Left colon (tissue), 2 donors: ENCODE measurements at places on chromosomes 16 and 17. TPM values are rescaled to one million over a fixed set of nuclear protein-coding genes. Genes with fewer than 3 reads are reported as not detected.
A peak's percentile ranks its signal among the peaks of the same experiment; 100 is the strongest.

The SOX15 gene
- 0.84 TPM for total RNA-seq

- peak; percentile 87 for DNase-seq
Observed at GRCh38 chr16:75244844-75245758, 6.3 kb downstream of the BCAR1 start.

DNA sequence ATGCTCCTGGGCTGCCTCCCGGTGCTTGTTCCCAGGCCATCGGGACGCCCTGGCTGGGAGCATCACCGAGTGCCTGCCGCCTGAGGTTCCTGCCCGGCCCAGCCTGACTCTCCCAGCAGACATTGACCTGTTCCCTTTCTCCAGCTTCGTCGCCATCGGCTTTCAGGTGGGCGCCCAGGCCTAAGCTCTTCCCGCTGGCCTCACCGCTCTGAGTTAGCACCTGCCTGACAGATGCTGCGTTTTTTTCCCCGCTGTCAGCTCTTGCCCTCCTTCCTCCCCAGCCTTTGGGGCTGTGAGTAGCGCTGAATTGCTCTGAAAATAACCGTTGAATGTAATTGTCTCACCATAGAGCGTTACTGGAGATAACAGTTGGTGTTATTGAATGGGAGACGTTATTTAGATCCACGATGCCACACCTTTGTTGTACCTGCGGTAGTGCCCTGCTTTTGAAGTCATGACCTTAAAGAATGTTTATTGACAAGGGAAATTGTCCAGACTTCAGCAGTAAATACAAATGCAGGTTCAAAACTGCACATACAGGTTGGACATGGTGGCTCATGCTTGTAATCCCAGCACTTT lies 21.3 kb upstream of the SMIM5 start:
- DNase-seq: peak; percentile 46

DNA sequence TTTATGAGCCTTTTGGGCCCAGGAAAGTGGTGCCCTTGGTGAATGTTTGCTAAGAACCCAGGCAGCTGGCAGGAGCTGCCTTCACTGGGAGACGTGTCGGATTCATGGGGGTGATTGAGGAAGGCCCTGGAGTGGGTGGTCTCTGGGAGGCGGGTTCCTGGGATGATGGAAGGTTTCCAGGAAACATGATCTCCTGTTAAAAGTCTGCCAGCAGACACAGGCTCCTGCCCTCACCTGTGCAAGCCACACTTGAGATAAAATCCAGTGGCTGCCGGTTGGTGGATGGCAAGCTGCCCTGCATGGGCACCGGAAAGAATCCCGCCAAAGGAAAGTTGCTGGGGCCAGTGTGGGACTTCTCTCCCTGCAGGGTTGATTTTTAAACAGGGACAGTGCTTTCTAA lies 189.0 kb upstream of the CIBAR2 start:
- DNase-seq: no peak

DNA sequence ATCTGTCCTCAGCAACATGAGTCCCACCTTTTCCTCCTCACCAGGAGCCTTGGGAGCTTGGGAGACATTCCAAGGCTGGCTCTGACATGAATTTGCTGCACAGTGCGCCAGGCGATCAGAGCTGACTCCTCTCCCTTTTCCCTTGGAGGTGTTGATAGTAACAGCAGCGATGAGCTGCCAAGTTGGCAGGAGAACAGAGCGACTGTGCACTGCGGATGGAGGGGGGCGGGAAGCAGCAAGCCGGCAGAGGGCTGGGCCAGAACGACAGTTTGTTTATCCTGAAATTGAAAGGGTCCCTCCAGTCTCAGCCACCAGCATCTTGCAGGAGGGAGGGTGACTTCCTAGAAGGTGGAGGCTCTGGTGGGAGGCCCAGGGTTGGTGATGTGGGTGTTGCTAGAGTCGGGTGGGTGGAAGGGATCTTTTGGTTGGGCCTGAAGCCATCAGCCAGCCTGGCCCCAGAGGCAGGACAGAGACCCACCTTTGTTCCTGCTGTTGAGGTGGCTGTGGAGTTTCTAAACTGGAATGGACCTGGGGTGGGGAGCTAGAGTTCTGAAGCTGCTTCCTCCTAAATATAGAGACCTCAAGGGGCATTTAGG lies 22.5 kb upstream of the DYNLL2 start:
- peak; percentile 33 for DNase-seq

GRCh38 chr16:62105244-62105643 lies 69.0 kb upstream of the CDH8 start:
- no peak for DNase-seq

The RNF43 gene
- 37.3 TPM for total RNA-seq

The CD300C gene
- total RNA-seq: 0.24 TPM

DNA sequence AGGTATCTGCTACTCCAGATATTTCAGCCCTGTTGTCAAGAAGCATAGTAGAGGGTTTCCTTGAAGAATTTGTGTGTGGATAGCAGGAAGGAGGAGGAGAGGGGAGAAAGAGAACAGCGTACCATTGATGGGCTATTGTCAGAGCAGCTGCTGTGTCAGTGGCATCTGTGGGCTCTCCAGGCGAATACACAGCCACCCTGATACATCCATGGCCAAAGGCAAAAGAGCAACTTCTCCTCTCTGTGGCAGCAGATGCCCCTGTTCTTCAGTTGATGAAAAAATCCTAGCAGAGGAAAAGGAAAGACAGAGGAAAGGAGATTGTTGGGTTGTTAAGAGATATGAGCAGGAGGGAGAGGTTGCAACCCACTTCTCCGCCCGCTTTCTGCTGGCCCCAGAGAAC lies 12.2 kb upstream of the KCNJ2 start:
- DNase-seq: no peak

DNA sequence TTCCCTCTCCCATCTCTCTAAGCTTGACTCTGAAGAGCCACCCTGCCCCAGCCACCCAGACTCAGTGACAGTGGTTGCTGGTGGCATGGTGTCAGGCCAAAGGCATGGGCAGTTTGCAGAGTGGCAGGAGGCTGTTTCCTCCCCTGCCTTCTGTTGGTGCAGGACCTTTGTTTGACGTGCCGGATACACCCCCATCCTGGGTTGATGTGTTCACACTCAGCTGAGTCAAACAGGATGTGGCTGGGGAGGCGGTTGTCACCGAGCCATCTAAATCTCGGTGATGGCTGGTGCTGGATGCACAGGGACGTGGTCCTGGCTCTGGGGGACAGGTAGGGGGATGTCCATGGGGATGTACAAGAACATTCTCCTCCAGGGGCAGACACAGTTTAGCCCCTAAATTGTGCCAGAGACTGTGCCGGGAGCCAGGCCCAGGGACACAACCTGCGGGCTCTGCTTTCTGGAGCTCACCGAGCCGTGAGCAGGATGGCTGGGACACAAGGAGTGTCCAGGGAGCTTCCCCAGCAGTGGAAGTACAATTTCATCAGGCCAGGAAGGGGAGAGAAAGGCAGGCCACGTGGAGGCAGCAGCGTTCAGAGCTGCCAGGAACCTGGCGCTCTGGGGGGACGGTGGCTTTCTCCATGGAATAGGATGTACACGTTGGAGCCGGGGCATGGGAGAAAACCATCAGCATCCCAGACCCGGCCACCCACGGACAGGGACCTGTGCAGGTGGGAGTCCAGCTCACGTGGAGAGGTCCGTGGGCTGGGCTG lies 264.2 kb downstream of the SEC14L1 start:
- peak; percentile 65 for DNase-seq

The CACNA1H gene
- 15.6 TPM for total RNA-seq

- DNase-seq: no peak
Observed at GRCh38 chr17:67466251-67466796, 89.2 kb downstream of the PITPNC1 start.

DNA sequence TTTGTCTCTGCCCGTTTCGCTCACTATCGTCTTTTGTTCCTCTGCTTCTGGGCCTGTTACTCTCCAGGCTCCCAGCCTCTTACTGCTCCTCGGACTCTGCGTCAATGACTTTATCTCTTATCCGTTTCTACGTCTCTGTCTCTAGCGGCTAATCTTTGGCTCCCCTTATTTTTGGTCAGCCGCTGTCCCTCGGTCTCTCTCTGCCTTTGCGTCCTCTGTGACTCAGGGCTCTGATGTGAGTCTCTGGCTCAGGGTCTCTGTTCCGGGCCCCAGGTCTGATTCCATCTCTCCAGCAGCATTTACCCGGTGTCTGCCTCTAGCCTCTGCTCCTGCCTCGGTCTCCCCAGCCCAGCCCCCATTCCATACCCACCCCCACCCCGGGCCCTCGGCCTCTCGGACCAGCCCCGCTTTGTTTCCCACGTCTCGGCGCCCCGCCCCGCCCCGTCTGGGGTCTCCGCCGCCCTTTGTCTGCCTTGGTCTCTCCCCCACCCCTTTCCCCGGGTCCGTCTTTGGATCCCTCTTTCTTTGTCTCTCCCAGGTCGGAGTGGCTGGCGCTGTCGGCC lies 547 bp upstream of the ZNF48 start:
- no peak for DNase-seq

The KRTAP9-4 gene
- total RNA-seq: not detected

- peak; percentile 41 for DNase-seq
Observed at GRCh38 chr17:77235370-77235941, 94.7 kb downstream of the SEC14L1 start.

The USP10 gene
- 65.3 TPM for total RNA-seq

DNA sequence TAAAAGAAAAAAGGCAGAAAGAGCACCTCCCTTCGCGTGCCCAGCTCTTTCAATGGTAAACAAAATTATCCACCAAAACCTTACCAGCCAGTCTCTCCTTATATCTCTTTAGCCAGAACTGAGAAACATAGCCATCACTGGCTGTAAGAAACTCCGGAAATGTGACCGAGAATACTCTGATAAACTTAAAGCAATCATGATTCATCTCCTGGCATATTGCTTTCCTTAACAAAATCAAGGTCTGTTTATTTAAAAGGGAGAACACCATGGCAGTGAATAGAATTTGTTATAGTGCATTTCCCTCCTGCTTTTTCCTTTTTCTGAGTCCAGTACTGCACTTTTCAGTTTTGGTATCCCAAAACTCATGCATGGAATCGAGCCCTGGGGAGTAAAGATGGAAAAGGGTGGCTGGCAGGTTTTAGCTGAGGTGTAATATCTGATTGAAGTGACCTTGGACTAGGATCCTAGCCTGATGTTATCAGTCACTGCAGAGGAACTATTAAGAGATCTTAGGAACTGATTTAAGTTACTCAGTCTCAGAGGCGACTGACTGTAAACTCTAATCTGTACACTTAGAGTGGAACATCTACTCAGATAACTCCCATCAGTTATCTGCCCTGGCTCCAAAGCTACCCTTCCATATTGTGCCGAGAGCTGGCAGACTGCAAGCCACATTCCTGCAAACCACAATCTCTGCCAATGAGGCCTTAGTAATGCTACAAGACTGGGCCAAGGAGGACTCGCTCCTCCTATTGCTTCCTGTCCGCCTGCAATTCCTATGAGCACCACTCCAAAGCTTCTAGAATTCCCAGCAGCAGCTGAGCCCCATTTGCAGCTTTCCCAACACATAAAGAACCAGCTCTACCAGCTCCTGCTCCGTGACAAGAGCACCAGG lies 7.4 kb upstream of the COX10 start:
- DNase-seq: no peak

GRCh38 chr17:81417049-81417878 lies 22.0 kb downstream of the BAHCC1 start:
- DNase-seq: no peak

GRCh38 chr16:49834531-49835151 lies 21.3 kb downstream of the ZNF423 start:
- DNase-seq: peak; percentile 45

The ABCC3 gene
- 251 TPM for total RNA-seq

The ATP1B2 gene
- total RNA-seq: 1.4 TPM

GRCh38 chr16:85069171-85069570 lies 41.6 kb downstream of the KIAA0513 start:
- DNase-seq: no peak

The ZPBP2 gene
- total RNA-seq: not detected

DNA sequence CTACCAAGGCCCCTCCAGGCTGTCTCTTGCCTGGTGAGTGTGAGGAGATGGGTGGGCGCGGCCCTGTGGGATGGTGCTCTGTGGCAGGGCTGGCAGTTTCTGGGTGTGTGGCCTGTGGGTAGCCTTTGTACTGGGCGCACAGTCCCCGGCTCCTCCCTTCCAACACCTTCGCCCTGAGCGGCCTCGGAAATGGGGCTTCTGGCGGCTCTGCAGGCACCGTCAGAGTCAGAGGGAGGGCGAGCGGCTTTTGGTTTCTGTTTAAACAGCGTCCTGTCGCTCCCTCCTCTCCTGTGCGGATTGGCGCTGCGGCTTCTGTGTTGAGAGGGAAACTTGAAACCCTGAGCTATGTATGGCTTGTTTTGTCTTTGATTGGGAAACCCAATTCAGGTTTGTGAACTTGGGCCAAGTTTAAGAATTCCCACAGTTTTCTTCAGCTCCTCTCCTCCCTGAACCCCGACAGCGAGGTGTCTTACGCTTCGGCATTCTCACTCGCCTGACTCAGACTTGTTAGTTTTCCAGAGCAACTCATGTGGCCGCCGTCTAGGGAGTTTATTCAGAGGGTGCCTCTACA lies 8.3 kb upstream of the ZNF750 start:
- peak; percentile 81 for DNase-seq

The BMERB1 gene
- 5.3 TPM for total RNA-seq

GRCh38 chr16:24208710-24209109 lies 47.4 kb upstream of the CACNG3 start:
- no peak for DNase-seq

The TEKT5 gene
- 0.50 TPM for total RNA-seq

GRCh38 chr16:17461951-17462729 lies 8.6 kb downstream of the XYLT1 start:
- DNase-seq: no peak

The ACSM5 gene
- 1.5 TPM for total RNA-seq

The SYCE1L gene
- total RNA-seq: 4.7 TPM

DNA sequence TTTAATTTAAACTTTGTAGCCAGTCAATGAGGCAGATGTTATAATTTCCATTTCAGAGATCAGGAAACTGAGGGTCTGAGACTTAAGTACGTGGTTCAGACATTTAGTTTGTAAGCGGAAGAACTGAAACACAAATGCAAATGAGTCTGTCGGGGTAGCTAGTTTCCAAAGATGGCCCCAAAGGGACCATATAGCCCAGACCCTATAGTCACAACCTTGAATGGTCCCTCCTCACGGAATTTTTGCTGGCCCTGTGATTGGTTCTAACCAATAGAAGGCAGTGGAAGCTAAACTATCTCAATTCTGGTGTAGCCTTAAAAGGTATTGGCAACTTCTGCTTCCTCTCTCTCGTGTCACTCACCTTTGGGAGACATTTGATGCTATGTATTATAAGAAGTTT lies 7.5 kb upstream of the BCO1 start:
- no peak for DNase-seq

The PHOSPHO1 gene
- not detected for total RNA-seq

- no peak for DNase-seq
Observed at GRCh38 chr17:76121932-76122430, 18.4 kb upstream of the EXOC7 start.

The ADCY9 gene
- total RNA-seq: 27.2 TPM

The C17orf107 gene
- total RNA-seq: 1.3 TPM

- DNase-seq: no peak
Observed at GRCh38 chr17:21194226-21194625, 19.7 kb downstream of the TMEM11 start.
